ENCODE measurements at places on chromosomes 4 and X. TPM values are rescaled to one million over a fixed set of nuclear protein-coding genes. Genes with fewer than 3 reads are reported as not detected.

XAGE1A gene
- not detected for total RNA-seq

GPR119 gene
- not detected for total RNA-seq

FRG2 gene
- total RNA-seq = 0.18 TPM

SMIM31 gene
- total RNA-seq = not detected
